ENCODE measurements at places on chromosomes 5 and 9. TPM values are rescaled to one million over a fixed set of nuclear protein-coding genes. Genes with fewer than 3 reads are reported as not detected.

Gene PFN3
- not detected for total RNA-seq

Gene AK8
- 2.1 TPM for total RNA-seq

- H3K4me1 ChIP-seq, result no peaks in the 10 kb centered on the region
- H3K36me3 ChIP-seq, result no peaks in the 10 kb centered on the region
- no peak overlapping the region for H3K4me3 ChIP-seq
- H3K27ac ChIP-seq, result no peak overlapping the region
- H3K27me3 ChIP-seq, result peaks cover 71% of the 10 kb centered on the region
These were observed 59.4 kb upstream of the RAPGEF1 start for GRCh38 chr9:131799177-131799823.

GRCh38 chr5:24232041-24232440 lies 412.7 kb downstream of the CDH10 start:
- H3K27me3 ChIP-seq, result no peaks in the 10 kb centered on the region
- no peak overlapping the region for H3K4me3 ChIP-seq
- no peak for DNase-seq
- no peaks in the 10 kb centered on the region for H3K36me3 ChIP-seq
- peaks cover 11% of the 10 kb centered on the region for H3K4me1 ChIP-seq

DNA sequence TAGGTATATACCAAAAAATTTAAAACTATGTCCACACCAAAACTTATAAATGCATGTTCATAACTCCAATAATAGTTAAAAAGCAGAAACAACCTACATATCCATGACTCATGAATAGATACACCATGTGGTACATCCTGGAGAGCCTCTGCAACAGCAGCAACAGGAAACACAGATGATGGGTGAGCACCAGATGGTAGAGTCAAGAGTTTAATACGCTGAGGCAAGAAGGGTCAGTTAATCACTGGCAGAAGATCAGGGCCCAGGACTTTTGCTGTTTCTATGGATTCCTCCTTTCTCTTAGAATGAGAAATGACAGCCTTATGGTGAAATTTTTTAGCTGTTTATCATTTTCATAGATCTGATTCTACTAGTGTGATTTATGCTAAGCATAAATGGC lies 351.8 kb upstream of the ADAMTSL1 start:
- H3K27me3 ChIP-seq, result no peaks in the 10 kb centered on the region
- H3K4me1 ChIP-seq, result no peaks in the 10 kb centered on the region
- DNase-seq, result no peak
- no peak overlapping the region for H3K27ac ChIP-seq
- no peaks in the 10 kb centered on the region for H3K36me3 ChIP-seq
